ENCODE measurements at places on chromosomes 16 and 17.
A peak's percentile ranks its signal among the peaks of the same experiment; 100 is the strongest.

- DNase-seq: peak; percentile 81
These were observed at the start of gene ARL4D for GRCh38 chr17:43398724-43399595. Gene ARL4D, plus strand, starts transcription at chr17:43398993. Its CDS starts 740 bp downstream, at chr17:43399733.

GRCh38 chr17:35127751-35128514 is 6.5 kb downstream of the FNDC8 start:
- DNase-seq: no peak

- no peak for DNase-seq
These were observed 68.1 kb downstream of the MRM3 start for GRCh38 chr17:850086-850850.

GRCh38 chr16:26091511-26091910 is 399.8 kb downstream of the HS3ST4 start:
- DNase-seq: no peak

DNA sequence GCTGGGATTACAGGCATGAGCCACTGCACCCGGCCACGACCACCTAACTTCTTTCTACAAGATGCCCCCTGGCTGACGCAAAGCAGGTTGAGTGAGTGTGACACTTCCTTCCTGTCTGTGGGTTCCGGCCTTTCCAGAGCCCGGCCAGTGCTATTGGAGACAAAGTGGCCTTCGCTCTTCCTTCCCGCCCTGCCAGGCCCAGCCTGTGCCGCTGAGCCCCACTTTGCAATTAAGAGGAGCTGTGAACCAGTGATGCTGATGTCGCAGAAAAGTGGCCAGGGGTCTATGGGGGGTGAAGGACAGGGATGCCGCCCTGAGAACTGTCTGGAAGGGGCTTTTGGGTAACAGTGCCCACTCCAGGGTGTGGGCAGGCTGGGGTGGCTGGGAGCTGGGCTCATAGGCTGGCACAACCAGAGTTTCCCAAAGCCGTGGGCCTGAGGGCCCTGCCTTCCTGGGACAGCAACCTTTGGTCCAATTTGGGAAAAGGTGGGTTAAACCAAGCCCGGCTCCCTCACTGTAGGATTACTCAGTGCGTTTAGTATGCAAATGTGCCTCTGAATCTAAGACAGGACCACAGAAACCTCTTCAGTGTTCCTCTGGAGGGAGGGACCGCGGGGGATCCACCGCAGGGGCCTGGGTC is 174.9 kb downstream of the SEC14L1 start:
- peak; percentile 69 for DNase-seq

- DNase-seq: peak; percentile 60
These were observed 5.7 kb downstream of the GRN start for GRCh38 chr17:44350733-44351226.

DNA sequence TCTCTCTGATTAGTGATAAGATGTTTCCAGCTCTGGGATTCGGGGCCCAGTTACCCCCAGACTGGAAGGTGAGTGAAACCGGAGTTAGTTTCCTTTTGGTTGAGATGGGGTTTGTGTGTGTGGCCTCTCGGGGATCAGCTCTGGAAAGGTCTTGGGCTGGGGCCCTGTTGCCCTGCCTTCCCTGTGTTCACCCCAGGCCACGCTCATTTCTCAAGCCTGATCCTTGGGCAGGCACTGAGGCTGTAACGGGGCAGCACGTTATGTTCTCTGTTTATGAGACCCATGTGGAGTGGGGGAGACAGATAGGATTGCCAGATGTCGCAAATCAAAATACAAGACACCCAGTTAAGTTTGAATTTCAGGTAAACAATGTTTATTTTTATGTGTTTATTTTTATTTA is 35.5 kb downstream of the CPNE2 start:
- no peak for DNase-seq

- peak; percentile 98 for DNase-seq
These were observed 34.1 kb upstream of the SLC38A10 start for GRCh38 chr17:81328978-81329926.

DNA sequence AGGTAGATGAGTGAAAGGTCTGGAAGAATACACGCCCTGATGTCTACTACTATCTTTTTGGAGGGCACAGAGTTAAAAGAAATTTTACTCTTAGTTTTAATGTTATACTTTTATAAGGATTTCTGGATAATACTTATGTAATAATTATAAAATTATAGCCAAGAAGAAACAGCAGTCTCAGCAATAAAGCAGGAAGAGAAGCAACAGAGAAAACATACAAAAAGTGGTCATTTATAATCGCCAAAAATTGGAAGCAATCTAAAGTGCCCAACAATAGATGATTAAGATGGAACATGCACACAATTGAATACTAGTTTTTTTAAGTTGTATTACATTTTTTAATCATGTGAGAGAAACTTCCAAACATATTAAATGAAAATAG is 64.4 kb downstream of the SMG6 start:
- no peak for DNase-seq

GRCh38 chr17:32840241-32840640 is 36.7 kb downstream of the MYO1D start:
- no peak for DNase-seq

GRCh38 chr16:19515757-19516156 is 6.1 kb downstream of the GDE1 start:
- DNase-seq: no peak

DNA sequence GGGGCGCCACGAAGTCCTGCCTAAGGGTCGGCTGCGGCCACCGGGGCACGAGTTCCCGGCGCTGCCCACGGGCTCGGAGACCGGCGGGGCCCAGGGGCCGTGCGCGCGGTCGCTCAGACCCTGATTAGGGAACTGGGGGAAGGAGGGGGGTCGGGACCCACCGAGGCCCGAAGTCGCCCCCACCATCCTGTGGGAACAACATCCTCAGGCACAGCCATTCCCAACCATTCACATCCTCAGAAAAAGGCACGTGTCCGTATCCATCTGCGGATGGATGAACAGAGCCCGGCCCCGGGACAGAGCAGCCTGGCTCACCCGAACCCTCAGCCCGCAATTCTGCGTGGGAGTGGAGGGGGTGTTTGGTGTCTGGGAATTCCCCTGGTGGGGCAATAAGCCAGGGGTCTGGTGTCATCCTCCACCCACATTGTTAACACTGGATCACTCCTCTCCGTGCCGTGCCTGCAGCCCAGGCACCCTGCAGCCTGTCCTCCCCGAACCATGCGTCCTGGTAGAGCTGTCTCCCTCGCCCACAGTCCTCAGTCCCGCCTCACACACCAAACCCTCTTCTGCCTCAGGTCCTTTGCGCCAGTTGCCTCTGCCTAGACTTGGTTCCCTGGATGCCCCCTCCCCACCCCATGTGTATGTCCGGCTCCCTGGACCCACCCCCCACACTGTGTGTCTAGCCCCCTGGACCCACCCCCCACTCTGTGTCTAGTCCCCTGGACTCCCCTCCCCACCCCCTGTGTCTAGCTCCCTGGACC is 789 bp upstream of the CCDC57 start:
- peak; percentile 82 for DNase-seq

DNA sequence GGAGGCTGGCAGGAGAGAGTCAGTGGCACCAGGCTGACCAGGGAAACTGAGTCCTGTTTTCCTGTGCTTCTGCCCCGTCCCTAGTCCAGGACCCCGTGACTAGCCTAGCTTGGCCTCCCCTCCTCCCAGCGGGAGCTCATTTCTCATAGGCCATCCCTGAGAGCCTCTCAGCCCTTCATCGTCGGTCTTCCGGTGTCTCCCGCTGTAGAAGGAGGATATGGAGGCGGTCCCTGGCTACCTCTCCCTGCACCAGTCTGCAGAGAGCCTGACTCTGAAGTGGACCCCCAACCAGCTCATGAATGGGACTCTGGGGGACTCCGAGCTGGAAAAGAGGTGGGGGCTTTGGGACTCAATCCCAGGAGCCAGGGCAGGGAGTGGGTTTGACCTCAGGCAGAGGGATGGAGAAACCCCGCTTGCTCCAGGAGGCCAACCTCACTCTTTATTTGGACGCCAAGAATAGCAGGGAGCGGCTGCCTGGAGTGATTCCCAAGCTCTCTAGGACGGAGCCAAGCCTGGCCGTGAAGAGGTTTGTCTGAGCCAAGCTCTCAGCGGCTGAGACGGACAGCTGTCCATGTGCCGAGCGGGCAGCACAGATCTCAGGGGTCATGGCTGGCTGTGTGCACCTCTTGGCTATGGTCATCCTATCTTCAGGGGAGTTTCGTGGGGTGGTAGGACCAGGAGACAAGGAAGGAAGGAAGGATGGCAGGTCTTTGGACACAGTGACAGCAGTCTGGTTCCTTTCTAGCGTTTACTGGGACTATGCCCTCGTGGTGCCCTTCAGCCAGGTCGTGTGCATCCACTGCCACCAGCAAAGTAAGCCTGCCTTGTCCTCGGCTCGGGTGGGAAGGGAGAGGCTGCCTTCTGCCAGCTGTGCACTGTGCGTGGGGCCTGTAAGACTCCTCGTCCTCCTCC is 26.8 kb downstream of the SGSM2 start:
- no peak for DNase-seq

DNA sequence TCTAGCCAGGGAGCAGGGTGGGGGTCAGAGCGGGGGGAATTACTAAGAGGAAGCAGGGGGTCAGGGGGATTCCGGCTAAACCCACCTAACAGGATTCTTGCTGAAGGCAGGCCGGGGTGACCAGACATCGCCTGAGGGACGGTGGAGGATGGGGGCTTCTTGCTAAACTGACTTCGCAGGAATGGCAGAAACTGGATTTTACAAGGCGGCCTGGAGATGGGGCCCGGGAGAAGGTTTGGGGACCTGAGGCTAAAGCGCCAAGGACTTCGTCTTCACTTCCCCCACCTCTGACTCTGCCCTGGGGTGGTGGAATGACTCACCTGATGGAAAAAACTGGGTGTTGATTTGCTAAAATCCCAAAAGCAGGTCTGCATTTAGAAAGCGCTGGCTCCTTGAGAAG is 23.5 kb downstream of the LGALS3BP start:
- peak; percentile 32 for DNase-seq

DNA sequence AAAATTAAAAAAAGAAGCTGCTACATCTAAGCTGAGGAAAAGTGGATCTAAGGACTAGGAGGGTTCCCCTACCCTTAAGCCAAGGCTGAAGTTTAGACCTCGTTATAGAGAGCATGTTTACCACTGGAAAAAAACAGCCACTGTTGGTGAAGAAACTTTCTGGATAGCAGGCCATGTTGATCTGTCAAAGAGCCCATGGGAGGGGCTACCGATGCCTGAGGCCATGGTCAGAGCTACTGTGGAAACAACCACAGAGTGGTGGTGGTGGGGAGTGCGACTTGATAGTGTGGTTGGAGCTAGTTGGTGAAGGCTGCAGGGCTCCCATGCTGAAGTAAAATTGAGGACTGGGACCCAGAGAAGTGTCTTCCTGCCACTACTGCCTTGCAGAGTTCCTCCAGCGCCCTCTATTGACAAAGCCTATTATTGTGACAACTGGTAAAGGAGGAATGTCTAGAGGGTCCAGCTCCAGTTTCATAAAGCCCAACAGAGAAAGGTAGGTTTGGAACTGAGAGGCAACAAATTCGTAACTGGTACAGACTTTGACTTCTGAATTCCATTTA is 12.7 kb upstream of the FAM20A start:
- peak; percentile 36 for DNase-seq

GRCh38 chr17:39988206-39988810 is 7.7 kb downstream of the PSMD3 start:
- DNase-seq: no peak

DNA sequence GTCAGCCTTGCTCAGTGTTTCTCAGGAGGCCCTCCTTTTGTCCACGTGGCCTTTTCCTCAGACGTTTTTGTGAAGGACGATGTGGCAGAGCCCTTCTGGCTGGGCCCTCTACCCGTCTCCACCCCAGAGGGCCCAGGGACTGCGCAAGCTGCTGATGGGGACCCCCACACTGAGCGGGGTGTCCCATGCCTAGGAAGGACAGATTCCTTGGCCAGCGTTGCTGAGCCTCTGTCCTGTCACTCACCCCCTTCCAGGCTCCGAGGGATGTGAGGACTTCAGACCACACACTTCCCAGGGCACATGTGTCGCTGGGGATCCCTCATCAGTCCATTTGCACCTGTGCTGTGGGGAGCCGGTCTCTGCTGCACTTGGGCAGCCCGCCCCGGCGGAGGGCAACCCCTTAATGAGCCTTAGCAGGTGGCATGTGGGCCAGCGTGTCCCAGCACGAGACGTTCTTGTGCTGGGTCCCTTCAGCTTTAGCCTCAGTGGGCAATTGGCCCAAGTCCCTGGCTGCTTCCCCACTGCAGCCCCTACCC is 48.3 kb downstream of the NT5M start:
- no peak for DNase-seq

- no peak for DNase-seq
These were observed 551.2 kb upstream of the CA10 start for GRCh38 chr17:52709724-52710123.

- no peak for DNase-seq
These were observed 12.5 kb upstream of the TMEM132E start for GRCh38 chr17:34566873-34567272.

- DNase-seq: no peak
These were observed 1.3 kb upstream of the CCDC92B start for GRCh38 chr17:2750721-2751120.

DNA sequence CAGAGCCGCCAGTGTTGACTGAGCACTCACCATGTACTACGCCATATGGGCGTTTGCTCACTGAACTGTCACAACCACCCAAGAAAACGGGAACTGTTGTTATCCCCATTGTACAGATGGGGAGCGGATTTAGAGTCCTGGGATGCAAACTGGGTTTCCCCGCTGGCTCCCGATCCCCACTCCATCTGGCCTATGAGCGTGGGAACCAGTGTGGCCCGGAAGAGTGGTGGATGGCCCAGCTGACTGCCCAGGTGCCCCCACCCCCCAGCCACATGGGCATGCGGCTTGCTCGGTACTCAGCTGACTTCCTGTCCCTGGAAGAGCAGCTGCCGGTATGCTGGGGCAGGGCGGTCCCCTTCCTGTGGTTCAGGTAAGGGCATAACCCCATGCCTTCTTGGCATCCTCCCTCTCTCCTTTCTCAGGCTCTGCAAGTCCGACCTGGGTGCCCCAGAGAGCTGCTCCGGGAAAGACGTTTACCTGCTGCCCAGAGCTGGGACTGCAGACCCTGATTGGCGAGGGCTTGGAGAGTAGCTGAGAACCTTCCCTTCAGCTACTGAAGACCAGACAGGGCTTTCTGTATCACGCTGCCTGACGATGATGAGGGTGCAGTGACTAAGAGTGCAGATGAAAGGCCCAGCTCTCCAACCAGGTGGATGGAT is 16.2 kb downstream of the SOCS3 start:
- no peak for DNase-seq

- no peak for DNase-seq
These were observed 107.1 kb downstream of the MYO1D start for GRCh38 chr17:32769846-32770245.

DNA sequence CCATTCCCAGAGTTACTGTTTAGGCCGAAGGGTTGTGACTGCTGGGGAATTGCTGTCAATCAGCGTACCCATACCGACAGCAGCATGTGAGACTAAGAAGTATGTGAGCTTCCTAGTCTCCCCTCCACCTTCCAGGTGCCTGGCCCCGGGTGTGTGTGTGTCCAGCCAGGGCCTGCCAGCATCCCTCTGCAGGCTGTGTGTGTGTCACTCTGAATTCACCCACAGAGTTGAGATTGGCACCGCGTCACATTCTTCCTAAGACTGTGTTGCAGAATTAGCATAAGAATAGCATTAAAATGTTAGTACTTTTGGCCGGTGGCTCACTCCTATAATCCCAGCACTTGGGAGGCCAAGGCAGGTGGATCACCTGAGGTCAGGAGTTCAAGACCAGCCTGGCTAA is 31.8 kb downstream of the PRMT7 start:
- DNase-seq: no peak

- peak; percentile 75 for DNase-seq
These were observed 825.4 kb downstream of the KCNJ18 start for GRCh38 chr17:22517716-22518115.
